Activated naive CD8-positive, alpha-beta T cell treated with anti-CD3 and anti-CD28 coated beads, Interleukin-2, amount 50 U/mL, for 16 hours (primary cell): ENCODE measurements at places on chromosomes 7 and 10.
A peak's percentile ranks its signal among the peaks of the same experiment; 100 is the strongest.

- DNase-seq = no peak
Observed at GRCh38 chr10:85222300-85222699, 893.9 kb downstream of the CCSER2 start.

GRCh38 chr10:82278401-82279182, 403.6 kb downstream of the NRG3 start:
- no peak for DNase-seq

- no peak for DNase-seq
Observed at GRCh38 chr10:96255549-96256333, 15.6 kb downstream of the BLNK start.

GRCh38 chr7:20598459-20599309, 16.8 kb upstream of the ABCB5 start:
- no peak for DNase-seq

DNA sequence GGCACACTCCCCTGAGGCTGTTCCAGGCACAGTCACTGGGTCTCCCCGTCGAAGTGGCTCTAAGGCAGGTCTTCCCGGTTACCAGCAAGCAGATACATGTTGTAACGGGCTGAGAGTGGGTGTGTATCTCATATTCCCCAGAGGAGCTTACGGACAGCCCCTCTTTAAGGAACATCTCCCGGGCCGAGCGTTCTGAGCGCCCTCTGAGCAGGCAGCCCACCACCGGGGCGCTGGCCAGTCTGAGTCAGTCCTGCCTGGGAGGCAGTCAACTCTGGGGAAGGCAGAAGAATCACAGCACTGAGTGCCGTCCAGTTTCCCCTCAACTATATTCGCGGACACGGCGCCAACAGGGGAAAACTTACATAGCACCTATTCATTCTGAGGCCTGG, 117.4 kb downstream of the LHPP start:
- DNase-seq = no peak

DNA sequence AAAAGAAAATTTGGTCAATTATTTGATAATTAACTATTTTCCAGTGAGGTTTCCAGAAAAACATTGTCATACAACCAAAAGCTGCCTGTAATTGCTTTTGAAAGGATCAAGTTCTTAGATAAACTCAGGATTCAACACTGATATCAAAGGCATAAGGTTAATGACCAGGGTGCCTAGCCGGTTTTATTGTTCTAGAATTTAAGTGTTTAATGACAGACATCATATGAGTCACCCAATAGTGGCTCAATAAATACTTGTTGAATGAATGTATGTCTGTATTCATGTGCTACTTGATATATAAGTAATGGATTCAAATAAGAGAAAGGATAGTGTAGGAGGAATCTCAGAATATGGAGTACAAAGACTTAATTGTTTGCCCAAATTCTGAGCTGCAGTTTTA, 196.1 kb upstream of the LRGUK start:
- no peak for DNase-seq

- DNase-seq = no peak
Observed at GRCh38 chr10:75910032-75910431, 478.6 kb downstream of the LRMDA start.

GRCh38 chr7:150927956-150928344, 50.2 kb downstream of the KCNH2 start:
- DNase-seq = no peak

DNA sequence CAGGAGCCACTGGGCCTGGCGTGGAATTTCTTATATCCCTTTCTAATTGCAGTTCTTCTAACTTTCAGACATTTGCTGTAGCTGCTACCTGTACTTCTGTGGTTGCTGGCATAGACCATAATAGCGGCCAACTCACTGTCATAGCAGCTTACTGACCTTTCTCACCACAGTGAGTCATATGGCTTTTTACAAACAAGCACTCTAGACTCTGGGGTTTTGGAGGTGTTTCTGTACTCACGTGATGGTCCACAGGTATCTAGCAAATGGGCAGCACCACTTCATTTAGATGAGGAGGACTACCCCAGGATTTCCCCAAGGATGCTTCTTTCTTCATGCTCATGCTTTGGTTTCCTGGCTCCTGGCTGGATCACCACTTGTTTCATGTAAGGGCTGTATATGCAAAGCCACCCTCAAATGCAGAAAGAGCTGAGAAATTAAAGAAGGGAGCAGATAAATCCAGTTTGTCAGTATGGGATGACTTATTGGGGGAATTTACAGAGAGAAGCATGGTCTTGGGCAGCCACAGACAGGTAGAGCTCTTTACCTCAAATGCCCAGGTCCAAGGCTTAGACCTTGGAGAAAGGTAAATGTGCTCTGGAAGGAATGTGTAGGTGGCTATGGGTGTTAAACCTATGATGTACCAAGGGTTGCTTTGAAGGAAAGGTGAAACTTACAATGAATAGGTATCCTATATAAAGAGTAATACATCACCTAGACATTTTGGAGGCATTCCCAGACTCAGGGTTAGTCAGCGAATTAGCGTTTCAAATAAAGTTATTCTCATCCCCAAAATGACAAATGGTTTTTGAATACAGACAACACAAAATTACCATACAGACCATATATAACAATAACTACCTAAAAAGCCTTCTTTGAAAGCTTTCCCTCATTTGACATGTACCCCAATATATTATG, 15.9 kb upstream of the SLC25A16 start:
- no peak for DNase-seq

DNA sequence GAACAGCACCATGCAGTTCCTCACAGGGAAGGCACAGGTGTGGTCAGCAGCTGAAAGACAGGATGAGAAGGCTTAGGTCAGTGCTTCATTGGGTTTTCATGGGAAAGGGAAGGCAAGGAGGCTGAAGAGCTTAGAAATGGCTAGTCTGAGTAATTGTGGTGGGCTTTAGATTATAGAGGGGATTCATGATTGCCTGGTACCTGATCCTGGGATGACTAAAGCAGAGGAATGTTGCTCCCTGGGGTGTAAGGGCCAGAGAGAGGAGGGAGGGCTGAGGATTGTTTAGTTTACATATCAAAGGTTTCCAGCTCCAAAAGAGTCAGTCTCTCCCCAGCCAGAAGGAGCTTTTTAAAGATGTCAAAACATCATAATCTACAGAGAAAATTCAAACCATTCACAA, 396.3 kb upstream of the POM121L12 start:
- DNase-seq = no peak

DNA sequence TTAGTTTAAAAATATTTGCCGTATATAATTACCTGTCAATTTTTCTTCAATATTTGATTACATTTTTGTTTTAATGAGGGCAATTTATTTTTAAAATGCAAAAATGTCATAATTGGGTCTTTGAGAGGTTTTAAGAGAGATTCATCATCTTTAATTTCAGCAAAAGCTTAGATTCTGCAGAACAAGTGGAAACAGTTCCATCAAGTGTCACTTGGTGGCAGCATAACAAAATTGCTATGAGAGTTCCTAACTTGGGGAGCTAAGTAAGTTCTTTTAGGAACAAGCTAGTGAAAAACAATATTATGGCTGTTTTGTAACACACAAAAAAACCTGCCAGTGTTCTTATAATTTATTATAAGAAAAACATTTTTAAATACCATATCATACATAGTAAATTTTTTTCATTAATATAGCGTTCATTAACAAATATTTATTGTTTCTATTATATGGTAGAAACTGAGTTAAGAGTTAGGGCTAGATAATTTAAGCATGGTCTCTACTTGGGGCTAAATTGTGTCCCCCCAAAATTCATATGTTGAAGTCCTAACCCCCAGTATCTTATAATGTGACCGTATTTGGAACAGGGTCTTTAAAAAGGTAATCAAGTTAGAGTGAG, 155.2 kb downstream of the MAGI2 start:
- DNase-seq = no peak

DNA sequence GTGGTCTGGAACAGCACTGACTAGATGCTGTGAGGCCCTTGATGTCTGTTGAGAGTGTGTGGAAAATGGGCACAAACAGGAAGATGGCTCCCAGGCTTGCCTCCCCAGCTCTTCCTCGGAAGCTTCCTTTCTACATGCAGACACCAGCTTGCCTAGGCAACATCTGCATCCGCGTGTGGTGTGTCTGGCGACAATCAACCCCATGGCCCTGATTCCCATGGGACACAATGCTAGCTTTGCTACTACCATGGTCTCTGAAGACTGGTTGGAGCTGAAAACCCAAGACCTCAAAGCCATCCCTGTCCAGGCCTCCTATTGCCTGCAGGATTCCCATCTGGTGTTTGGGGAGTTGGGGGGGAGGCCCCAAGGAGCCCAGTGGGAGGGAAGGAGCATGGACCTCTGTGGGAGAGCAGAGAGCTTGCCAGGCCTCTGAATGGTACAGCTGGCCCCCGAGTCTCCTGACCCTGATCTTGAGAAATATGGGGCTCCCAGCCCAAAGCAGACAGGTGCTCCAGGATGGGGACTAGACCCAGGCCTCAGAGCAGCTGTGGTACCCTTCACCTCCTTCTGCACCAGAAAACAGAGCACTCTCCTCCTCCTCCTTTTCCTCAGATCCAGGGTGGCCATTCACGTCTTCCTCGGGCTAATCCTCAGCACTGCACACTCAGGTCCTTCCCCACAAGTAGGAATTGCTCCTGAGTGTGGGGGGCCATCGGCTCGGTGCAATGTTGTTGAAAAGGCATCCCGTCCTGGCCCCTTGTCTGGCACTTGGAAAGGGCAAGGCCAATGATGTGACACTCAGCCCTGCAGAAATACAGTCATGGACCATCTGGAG, 57.6 kb downstream of the ARHGAP22 start:
- no peak for DNase-seq

DNA sequence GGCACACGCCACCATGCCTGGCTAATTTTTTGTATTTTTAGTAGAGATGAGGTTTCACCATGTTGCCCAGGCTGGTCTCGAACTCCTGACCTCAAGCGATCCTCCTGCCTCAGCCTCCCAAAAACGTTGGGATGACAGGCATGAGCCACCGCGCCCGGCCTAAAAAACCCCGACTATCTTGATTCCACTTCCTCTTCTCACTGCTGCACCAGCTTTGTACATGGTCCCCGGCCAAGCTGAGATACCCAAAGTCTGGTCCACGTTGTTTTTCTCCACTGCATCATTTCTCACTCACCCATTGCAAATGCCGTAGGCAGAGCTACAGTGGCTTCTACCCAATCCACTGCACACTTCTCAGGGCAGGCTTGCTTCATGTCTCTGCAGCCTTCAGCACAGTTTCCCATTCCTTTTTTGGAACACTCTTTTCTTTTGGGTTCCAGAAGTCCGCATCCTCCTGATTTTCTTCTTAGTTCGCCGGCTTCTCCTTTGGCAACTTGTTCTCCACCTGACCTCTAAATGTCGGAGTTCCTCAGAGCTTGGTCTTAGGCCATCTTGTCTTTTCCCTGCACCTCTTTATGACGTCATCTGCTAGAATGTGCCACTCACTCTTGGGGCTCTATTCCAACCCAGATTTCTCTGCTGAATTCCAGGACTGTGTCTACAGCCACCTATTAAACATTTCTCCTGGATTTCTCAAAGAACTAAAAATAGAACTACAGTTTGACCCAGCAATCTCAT, 6.0 kb upstream of the GNB2 start:
- DNase-seq = no peak

DNA sequence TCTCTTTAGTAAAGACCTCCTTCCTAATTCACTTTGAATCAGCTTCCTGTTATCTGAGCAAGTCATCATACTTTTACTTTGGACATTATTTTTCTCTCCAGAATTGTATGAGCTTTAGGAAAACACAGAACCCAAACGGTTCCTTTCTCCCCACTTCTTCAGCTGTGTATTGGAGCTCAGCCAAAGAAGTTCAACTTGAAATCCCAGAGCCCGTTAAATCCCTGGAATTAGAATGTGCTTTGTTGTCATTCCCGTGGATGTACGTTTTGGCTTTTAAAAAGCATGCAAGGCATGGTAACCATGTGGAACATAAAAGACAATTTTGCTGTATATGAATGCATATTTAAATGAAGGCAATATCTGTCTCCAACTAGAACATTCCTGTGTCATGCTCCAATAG, 46.6 kb downstream of the AGMO start:
- no peak for DNase-seq

- no peak for DNase-seq
Observed at GRCh38 chr7:22250390-22250789, 106.6 kb downstream of the RAPGEF5 start.

- no peak for DNase-seq
Observed at GRCh38 chr7:105578496-105578895, 2.8 kb downstream of the EFCAB10 start.

- no peak for DNase-seq
Observed at GRCh38 chr7:3725155-3726059, 424.4 kb downstream of the SDK1 start.

- DNase-seq = no peak
Observed at GRCh38 chr7:19772306-19772705, 1.1 kb downstream of the TMEM196 start.

- no peak for DNase-seq
Observed at GRCh38 chr7:140625908-140626868, 14.4 kb downstream of the DENND2A start.

- DNase-seq = no peak
Observed at GRCh38 chr10:29430101-29430500, 141.2 kb downstream of the LYZL1 start.

DNA sequence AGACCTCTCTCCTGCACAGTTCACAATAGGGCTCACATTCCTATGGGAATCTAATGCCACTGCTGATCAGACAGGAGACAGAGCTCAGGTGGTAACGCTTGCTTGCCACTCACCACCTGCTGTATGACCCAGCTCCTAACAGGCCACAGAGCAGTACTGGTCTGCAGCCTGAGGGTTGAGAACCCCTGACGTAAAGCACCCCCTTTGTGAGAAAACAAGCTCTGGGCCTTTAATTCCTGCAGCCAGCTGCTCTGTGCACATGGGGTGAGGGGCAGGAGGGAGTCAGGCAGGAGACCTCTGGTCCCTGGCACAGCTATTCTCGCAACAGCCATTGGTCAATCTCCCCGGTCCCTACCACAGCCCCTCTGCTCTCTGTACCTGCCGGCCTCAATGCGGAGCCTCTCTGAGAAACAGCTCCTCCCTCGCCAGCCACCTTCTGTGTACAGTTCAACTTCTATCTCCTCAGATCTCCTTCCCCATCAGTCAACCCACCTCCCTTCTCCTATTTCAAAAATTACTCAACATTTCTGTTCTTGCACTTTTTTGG, 102.0 kb downstream of the LANCL2 start:
- DNase-seq = no peak

DNA sequence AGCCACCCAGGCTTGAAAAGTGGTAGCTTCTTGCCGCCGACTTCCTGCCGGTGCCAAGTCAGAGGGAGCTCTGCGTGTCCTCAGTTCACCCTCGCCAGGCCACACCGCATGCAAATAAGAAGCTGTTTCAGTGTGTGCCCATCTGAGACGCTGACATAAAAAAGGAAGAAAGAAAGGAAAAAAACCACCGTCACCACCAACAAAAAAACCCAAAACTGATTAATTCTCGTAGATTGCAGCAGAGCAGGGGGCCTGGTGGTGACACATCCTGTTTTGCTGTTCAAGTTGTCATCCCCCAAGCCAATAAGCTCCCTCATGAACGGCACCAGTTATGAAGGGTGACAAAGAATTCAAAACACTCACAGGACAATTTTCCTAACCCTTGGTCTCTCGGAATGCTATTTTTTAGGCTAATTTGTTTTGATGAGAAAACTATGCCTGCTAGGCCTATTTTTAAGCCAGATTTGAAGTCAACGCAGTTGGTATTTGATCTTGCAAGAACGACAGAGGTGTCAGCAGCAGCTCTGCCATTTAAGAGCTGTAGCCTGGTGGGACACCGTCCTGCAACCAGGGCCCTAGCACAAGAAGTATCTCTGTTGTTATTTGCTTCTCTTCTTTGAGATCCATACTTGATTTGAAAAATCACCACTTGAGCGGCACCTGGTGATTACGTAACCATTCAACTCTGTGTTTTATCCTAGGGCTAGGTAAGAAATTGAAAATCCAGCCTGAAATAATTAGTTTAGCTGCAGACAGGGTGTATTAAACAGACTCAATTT, 145.6 kb downstream of the PFKFB3 start:
- peak; percentile 54 for DNase-seq
